ENCODE measurements at places on chromosomes 16 and 17.

- no peak for DNase-seq
Measured at GRCh38 chr17:2841606-2842005, 45.4 kb downstream of the RAP1GAP2 start.

DNA sequence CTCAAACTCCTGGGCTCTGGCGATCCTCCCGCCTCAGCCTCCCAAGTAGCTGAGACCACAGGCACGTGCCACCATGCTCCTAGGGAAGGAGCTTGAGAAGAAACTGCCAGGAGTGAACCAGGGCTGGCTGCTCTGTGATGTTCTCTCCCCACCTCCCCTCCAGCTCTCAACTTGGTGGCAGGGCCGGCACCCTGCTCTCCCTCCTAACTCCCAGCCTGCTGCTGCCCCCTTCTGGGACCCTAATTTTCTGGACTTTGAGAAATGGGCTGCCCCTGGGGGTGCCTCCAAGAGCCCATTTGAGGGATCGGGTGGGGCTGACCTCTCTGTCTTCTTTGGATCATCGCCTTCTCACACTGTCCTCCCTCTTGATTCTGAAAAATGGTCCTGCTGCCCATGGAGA, 14.9 kb upstream of the STAT3 start:
- DNase-seq: no peak

DNA sequence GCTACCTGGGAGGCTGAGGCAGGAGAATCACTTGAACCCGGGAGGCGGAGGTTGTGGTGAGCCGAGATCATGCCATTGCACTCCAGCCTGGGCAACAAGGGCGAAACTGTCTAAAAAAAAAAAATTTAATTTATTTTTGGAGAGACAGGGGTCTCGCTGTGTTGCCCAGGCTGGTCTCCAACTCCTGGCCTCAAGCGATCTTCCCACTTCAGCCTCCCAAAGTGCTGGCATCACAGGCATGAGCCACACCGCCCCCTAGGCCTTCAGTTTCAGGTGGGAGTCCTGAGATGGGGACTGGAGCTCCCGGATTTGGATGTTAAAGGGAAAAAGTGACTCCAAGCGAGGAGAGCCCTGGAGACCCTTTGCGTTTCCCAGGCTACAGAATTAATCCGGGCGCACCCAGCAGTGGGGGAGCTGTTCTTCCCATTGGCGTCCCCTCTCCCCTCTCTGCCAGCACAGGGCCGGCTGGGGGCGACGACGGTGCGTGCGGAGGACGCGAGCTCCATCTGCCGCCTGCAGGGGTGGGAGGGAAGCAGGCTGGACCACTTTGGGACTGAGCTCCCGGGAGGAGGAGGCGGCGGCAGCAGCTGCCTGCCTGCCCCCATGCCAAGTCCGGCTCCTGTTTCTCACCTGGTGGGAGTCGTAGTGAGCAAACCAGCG, 49.3 kb upstream of the USP7 start:
- DNase-seq: no peak

- DNase-seq: no peak
Measured at GRCh38 chr17:71378036-71378435, 742.8 kb upstream of the SOX9 start.

GRCh38 chr17:44318077-44318892, 6.3 kb downstream of the SLC25A39 start:
- DNase-seq: no peak

GRCh38 chr17:40451420-40451819, 8.2 kb downstream of the IGFBP4 start:
- no peak for DNase-seq

- DNase-seq: no peak
Measured at GRCh38 chr17:4544135-4544950, 10.8 kb downstream of the MYBBP1A start.

- DNase-seq: peak; percentile 19
Measured at GRCh38 chr17:56891751-56892150, 22.1 kb downstream of the TRIM25 start.

Measured in T follicular helper cell (primary cell).